Thymus (tissue), 14 donors: ENCODE measurements at places on chromosomes 7 and 10.

- DNase-seq, result no peak
Observed at GRCh38 chr10:1968257-1969033, 231.1 kb upstream of the ADARB2 start.

GRCh38 chr10:43912469-43912868 is 263.8 kb upstream of the ZNF32 start:
- DNase-seq, result no peak

DNA sequence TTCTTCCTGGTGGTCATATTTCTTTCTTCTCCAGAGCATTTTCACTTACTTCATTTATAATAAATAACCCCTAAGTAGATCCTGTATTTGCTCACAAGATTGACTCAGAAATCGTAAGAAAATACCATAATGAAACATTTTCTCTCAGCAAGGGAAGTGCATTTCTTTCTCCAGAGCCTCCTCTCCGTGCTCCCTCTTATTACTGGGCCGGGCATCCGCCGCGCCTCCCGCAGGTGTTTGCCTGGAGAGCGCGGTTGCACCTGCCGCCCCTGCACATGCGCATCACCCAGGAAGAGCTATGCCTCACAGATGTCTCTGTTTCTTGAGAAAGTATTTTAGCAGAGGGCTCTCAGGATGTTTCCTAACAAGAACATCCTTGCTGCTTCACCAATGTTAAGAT is 509.2 kb downstream of the TCERG1L start:
- no peak for DNase-seq

DNA sequence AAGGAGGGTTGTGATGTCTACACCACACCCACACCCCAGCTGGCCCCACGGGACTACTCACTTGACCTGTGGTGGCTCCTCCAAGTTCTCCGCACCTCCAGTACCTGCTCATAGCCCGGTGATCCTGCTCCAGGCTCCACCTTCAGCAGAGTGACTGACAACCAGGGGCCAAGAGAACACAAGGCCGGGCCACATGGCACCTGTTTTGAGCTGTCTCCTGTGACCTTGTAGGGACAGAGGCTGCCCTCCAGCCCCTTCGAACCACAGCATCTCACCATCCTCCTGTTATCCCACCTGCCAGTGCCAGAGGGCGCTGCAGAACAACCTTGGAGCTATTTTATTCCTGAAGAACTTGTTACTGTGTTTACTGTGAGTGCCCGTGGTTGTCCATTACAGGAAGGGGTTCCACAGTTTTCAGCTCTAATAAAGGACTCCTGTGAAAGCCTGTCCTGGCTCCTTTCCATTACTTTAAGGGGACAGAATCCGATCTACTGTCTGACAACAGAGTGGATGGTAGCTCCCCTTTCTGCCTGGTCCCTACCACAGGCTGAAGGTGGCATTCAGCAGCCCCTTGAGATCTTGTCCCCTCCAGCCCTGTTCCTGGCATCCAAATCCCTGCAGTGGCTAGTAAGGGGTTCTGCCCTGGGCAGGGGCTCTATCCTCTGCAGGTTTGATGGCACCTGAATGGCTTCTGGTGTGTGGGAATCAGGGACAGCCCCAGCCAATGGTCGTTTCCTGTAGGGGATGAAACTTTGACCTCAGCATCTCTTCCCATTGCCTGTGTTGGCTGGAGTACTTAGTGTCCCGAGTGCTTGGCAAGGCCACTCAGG is 50.8 kb downstream of the C10orf120 start:
- DNase-seq, result no peak

DNA sequence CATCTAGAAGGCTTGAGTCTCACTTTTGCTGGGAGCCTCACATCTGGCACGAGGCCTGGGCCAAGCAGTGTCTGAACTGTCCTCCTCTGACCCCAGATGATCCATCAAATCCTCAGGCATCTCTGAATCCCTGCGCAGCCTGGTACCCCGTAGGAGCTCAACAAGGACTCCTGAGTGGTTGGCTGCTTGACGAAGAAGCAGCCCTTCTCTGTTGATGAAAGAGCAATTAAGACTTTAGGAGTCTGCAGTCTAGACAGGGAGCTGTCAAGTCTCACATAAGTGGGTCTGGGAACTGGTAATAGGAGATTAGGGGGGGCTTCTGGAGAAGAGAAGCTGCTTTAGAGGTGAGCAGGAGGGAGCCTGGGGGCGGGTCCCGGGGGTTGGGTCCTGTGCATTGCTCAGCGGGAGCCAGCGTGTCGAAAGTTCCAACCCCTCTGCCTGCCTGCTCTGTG is 326.0 kb downstream of the RPS24 start:
- no peak for DNase-seq

GRCh38 chr10:13346283-13347042 is 1.6 kb downstream of the SEPHS1 start:
- DNase-seq, result no peak

DNA sequence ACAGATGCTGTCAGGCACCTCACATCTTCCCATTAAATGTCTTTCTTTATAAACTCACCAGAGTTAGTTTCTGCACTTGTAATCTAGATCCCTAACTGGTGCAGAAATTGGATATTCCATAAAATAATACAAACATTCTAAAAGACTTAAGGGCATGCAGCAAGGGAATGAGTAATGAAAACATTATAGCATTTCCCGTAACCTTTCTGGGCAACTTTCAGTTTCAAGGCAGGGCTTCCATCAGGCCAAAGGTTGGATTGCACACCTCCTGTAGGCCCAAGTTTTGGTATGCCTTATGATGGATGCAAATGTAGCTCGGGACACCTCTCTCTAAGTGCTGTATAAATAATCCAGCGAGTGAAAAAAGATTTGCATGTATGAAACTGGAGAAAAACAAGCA is 129.9 kb upstream of the LYZL2 start:
- DNase-seq, result no peak

- no peak for DNase-seq
Observed at GRCh38 chr10:95459446-95460045, 101.6 kb downstream of the SORBS1 start.

DNA sequence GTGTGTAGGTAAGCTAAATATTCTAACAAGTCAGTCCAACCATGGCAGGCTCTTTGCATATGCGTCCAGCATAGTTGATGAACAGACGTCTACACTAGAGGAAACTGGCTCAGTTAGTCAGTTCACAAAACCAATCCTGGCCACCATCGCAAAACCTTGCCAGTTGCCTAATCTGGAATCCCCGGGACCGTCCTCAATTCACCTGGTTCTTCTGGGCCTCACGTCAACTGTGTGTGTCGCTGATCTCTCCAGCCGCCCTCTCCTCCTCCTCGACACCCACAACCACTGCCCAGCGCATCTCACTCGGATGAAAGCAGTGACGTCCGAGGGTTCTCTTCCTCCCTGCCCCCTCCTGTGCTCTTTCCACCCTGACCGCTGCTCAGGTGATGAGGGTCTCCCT is 217.8 kb upstream of the SH2B2 start:
- no peak for DNase-seq

- no peak for DNase-seq
Observed at GRCh38 chr7:42207420-42207819, 29.6 kb downstream of the GLI3 start.

DNA sequence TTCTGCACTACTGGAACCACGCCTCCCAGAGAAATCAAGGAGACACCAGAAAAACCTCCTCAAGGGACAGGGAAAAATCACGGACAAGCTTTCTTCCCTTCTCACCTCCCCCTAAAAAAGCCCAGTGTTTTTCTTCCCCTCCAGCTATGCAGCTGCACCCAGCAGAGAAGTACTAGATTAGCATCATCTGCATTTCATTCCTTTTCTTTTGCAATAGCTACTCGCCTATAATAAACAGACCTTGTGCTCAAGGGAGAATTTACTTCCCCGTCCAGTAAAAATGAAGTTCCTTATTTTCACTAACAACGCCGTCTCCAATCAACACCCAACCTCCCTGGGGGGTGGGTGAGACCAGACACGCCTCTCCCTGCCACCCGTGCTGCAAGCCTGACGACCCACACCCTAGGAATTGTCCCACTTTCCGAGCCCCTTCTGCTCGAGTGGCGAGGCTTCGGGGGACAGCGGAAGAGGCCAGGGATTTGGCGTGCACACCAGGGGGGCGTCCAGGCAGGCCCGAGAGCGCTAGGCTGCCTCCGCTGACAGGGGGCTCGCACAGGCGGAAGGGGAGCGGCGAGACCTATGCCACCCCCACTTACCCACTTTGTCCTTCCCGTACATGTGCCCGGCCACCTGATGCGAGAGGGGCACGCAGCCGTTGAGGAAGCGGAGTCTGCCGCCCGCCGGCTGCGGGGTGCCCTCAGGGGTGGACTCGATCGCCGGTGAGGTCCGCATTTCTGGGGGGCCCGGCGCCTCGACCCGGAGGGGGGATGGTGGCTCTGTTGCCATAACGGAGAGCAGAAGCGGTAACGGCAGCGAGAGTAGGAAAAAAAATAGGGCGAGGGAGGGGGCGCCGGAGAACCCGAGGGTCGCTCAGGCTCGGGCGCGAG is 625 bp downstream of the IPMK start:
- DNase-seq, result peak; percentile 29

- DNase-seq, result no peak
Observed at GRCh38 chr7:27129729-27130539, 623 bp downstream of the HOXA4 start.

GRCh38 chr7:27183682-27184336 is 1.2 kb downstream of the HOXA11 start:
- DNase-seq, result no peak

DNA sequence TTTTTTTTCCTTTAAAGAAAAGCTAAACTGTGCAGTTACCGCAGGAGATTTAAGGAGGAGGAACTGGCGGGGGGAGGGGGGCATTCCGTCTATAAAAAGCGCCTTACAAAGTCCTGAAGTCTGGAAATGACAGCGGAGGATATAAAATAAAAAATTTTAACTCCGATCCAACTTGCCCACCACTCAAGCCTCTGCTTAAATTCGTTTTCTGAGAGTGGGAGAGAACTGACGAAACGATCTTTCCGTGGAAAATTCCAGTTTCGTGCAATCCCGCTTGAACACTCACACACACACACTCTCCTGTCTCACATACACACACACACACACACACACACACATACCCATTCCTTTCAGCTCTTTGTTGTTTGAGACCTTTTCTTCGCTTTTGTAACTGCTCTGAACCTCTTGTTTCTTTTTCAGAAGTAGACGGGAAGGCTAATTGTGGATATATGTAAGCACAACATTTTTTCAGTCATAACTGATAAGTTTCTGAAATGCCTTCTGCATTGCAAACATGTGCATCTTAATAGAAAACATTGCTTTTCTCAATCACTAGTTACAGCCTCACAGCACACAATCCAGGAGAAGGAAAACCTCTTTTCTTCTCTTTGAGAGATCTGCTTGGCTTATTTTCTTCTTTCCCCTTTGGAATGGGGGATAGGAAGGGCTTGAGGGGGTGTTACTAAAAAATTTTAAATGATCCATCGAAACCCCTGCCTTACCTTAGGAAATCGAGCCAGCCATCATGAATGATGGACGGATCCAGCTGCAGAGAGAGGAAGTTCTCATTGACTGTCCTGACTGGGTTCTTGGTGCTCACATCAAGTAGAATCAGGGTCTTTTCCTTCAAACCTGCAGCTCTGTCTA is 628 bp downstream of the HPSE2 start:
- no peak for DNase-seq

- no peak for DNase-seq
Observed at GRCh38 chr7:33142585-33142984, 13.2 kb downstream of the BBS9 start.

DNA sequence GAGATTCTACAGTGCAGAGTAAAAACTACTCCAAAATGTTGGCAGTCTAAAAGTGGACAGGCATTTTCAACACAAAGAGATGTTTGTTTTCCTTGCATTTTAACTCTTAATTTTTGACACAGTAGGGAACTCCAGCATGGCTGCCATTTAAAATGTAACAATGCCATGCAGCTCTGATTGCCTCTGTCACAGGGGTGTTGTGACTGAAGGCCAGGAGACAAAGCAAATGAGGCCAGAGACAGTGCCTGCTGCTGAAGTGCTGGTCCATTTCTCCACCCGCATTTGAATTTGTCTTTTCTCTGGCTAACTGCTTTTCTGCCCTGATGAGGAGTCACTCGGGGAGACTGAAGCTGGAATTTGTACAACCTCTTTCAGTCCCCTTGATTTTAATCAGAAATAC is 710.6 kb upstream of the GALNT17 start:
- DNase-seq, result no peak

- DNase-seq, result no peak
Observed at GRCh38 chr10:88395677-88396076, 187.4 kb downstream of the RNLS start.

DNA sequence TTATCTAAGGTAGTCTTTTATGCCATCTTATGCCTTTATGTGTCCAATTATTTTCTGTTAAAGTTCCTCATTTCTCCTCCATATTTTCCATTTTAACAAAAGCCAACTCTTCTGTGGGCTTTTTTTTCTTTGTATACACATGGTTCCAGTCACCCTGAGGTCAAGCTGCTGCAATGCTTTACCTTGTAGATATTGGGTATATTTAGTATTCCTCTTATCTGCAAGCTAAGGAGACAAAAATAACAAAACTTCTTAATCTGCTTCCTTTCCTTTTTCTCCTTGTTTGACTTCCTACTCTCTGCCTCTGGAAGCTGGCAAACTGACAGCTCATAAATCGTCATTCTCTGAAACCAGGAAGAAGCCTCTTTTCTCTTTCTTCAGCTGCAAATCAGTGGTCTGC is 885.0 kb upstream of the LRRN3 start:
- no peak for DNase-seq

GRCh38 chr10:129079705-129080104 is 387.3 kb upstream of the MGMT start:
- no peak for DNase-seq

DNA sequence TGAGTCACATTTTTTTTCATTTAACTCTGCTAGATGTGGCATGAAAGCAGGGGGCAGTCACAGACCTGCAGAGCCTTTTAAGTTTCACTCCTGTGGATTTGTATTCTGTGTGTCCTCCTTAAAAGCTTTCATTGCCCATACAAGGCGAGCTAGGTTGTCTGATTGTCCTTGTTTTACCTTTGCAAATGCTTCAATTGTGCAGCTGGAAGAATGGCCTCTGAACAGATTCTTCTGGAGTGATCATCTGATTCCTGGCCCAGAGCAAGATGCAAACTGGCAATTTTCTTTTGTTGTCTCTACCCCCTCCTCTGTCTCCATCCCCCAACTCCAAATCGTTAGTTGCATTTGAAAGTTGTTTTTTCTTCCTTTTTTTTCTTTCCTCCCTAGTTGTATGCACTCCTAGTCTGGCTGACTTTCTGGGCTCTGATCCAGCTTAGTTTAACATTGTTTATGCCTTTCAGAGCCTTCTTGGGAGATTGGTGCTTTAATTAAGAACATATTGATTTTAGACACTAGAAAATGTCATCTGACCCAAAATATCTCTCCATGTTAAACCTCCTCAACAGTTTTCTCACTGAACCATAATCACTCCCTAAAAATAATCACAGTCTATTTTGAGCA is 150.2 kb downstream of the REEP3 start:
- DNase-seq, result no peak

GRCh38 chr10:110067960-110068770 is 60.4 kb downstream of the ADD3 start:
- DNase-seq, result peak; percentile 61

GRCh38 chr7:96088579-96088978 is 233.3 kb downstream of the SLC25A13 start:
- DNase-seq, result no peak

DNA sequence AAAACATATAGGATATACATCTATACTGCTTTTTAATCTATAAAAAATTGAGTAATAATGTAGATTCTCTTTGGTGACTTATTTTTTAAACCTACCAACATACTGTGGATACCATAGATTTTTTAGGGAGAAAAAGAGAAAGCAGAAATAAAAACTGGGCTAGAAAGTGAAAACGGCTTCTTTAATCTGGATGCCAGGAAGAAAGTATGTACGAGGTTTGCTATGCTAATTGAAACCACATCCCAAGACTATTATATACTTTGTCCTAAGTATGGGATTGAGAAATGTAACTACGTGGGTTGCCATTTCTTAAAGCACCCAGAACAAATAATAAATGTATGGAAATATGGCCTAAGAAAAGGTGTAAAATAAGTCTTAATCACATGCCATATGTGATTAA is 129.0 kb upstream of the NFE2L3 start:
- no peak for DNase-seq
